ENCODE measurements at places on chromosomes 3 and 15.

GRCh38 chr15:51580385-51580784 is 42.2 kb downstream of the DMXL2 start:
- no peak for DNase-seq

- DNase-seq: no peak
These were observed 7.8 kb downstream of the SCG5 start for GRCh38 chr15:32649342-32649741.

DNA sequence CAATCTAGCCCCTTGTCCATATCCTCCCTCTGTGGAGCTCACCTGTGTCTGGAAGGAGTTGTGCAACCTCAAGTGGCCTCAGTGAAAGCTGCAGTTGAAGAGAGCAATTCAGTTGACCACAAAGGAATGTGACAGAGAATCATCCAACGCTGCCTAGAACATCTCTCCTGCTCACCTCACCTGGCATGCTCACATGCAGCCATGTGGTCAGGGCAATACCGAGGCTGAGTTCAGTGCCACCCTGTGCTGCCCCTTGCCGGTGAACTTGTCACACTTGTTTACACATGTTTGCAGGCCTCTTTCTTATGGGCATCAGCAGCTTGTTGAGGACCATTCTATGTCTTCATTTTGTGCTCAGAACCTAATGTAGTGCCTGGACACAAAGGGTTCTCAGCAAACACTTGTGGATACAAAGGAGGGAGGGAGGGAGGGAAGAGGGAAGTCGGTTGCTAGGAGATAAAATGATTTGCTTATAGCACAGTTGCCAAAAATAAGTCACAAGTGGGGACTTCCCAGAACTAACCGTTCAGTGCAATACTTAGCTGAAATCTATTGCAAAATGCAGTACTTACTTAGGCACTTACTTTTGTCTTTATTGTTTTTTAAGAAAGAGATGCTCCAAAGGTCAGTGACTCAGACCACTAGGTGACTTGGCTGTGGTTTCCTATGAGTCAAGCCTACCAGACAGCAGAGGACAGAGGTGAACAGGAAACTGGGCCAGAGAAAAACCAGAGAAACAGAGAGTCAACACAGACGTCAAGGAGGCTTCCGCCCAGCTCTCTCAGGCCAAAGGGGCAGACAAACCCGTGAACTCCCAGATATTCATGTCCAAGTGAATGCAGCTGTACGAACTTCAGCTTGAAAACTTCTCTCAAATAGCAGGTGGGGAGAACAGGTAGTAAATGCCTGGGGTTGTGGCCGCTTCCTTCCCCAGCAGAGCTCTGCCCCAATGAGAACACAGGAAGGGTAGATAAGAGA is 227.8 kb upstream of the CTNNB1 start:
- peak; percentile 59 for DNase-seq

DNA sequence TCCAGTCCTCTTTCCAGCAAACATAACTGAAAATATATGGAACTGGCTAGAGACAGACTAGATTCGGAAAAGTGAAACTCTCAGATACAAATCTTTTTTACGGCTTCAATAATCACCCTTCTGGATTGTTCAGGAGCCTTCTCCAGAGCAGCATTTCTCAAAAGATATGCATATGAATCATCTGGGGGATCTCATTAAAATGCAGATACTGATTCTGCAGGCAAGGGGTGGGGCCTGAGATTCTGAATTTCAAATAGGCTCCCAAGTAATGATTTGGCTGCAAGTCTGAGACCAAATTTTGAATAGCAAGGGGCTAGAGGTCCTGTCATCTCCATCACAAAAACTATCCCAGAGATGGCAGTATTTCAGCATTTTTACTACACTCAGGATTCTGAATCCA is 165.4 kb downstream of the CTNNB1 start:
- DNase-seq: no peak

DNA sequence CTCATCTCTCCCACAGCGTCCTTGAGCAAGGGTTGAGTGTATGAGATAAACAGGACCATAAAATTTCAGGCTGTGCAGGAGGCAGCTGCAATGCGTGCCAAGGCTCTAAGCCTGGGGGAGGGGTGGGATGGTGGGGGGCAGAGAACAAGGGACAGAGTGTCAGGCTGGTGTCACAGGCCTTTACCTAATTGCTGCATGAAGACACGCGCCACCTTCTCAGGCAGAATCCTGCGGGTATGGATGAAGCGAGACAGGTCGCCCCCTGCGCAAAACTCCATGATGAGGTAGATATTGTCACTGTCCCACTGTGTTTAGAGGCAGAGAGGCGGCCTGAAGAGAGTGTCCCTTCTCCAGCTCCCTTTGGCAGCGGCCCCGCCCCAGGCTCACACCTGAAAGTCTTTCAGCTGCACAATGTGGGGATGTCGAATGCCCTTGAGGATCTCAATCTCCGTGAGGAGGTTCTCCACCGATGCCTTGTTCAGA is 1.0 kb downstream of the ULK3 start:
- DNase-seq: no peak

DNA sequence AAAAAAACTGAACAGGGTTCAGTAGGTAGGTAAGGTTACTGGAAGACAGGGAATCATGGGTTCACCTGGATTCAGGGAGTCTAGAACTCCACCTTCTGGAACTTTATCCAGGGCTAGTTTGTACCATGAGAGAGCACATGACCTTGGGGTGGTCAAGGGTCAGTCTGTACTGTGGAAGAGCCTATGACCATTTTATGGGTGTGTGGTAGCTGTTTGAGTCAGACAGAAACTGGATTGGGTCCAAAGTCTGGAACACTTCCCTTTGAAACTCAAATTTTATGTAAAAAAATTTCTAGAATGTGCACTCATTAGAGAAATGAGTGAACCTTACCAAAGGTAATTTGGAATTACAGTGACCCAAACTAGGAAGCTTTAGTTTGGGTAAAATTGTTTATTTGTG is 486.0 kb upstream of the AGTR1 start:
- no peak for DNase-seq

DNA sequence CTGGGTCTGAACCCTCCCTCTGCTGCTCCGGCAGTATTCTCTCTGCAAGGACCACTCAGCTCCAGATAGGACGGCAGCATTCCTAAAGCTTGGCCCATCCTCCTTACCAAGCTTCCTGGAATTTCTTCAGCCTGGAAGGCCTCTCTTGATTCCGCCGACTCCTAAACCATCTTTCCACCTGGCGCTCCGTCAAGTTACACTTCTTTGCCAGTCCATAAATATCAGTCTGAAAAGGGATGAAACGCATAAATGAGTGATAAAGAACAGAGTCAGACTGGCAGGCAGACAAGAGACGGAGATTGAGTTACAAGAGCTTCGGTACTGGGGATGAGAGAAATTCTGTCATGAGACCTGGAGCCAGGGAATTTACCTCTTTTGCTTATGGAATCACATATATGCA is 44.3 kb downstream of the CERS3 start:
- DNase-seq: no peak

DNA sequence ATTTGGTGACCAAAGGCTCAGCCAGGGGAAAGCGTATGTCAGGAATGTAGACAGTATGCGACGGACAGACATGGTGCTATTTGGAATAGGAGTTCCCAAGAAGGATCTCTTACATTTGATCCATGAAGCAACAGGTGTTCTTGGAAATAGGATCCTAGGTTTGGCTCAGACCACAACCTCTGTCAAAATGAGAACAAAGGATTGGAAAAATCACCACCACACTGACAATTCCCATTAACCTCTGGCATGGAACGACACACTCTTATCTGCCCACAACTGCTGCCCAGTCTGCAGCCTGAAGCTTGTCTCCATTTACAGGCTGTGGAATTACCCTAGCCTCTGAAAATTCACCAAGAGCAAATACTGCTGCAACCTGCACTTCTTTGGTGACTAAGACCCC is 33.6 kb upstream of the LRRN1 start:
- no peak for DNase-seq

GRCh38 chr15:40766194-40766815 is 2.4 kb downstream of the GCHFR start:
- peak; percentile 20 for DNase-seq

- no peak for DNase-seq
These were observed 48.6 kb downstream of the FOXL2 start for GRCh38 chr3:138898301-138898700.

DNA sequence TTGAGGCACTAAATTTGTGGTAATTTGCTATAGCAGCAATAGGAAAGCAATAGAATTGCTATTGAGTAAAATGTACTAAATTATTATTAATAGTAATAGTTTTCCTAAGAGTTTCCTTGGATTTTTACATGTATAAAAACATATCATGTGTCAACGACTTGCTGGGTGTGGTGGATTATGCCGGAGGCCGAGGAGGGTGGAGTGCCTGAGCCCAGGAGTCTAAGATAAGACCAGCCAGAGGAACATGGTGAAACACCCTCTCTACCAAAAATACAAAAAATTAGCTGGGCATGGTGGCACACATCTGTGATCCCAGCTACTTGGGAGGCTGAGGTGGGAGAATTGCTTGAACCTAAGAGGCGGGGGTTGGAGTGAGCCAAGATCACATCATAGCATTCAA is 749.9 kb downstream of the TBL1XR1 start:
- no peak for DNase-seq

DNA sequence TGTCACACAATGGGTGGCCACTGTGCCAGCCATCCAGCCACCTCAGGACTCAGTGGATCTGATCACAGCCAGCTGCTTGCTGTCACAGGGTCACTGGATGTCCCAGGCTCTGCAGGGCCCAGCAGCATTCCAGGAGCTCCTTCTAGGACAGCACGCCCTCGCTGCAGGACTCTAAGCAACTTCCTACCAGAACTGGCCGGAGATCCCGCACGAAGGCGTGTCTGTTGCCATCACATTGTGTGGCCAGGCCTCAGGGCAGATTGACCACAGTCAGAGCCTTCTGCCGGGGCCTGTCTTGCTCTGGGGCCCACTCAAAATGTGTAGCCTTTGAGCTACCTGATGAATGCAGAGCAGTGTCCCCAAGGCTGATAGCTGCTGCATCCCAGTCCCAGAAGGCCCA is 24.6 kb downstream of the DNAJB8 start:
- DNase-seq: no peak

- no peak for DNase-seq
These were observed 36.4 kb downstream of the USF3 start for GRCh38 chr3:113659996-113660395.

DNA sequence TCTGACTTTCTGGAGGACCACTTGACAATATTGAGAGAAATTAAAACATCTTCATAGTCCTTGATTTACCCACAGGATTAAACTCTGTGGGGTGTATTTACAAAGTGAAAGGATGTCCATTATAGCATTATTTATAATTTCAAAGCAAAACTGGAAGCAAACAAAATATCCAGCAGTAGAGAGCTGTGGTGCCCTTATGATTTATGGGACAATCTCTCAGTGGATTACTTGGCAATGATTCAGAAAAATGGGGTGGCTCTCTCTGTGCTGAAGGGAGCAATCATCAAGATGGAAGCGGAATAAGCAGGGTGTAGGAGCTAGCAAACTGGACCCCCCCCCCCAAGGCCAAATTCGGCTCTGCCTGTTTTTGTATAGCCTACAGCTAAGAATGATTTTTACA is 9.0 kb downstream of the PPCDC start:
- DNase-seq: no peak

- no peak for DNase-seq
These were observed 215.7 kb upstream of the FEZF2 start for GRCh38 chr3:62589078-62589477.

GRCh38 chr3:196140224-196140623 is 58.3 kb upstream of the TFRC start:
- no peak for DNase-seq

GRCh38 chr15:85649372-85649771 is 145.4 kb downstream of the KLHL25 start:
- no peak for DNase-seq

DNA sequence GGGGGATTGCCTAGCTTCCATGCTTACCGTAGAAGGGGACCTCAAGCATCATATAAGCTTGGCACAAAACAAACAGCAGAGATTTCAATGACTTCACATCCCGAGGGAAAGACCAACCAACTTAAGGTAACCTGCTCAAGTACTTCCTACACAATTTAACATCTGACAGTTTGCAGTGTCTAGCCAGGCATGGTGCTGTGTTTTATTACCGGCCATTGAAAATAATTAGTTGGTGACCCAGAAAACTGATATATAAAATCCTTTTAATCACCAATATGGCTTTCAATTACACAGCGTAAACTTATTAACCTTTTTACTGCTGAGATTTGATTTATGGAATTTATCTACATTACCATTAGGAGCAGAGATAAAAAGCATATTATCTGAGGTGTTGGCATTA is 268.3 kb downstream of the ARRDC4 start:
- no peak for DNase-seq

DNA sequence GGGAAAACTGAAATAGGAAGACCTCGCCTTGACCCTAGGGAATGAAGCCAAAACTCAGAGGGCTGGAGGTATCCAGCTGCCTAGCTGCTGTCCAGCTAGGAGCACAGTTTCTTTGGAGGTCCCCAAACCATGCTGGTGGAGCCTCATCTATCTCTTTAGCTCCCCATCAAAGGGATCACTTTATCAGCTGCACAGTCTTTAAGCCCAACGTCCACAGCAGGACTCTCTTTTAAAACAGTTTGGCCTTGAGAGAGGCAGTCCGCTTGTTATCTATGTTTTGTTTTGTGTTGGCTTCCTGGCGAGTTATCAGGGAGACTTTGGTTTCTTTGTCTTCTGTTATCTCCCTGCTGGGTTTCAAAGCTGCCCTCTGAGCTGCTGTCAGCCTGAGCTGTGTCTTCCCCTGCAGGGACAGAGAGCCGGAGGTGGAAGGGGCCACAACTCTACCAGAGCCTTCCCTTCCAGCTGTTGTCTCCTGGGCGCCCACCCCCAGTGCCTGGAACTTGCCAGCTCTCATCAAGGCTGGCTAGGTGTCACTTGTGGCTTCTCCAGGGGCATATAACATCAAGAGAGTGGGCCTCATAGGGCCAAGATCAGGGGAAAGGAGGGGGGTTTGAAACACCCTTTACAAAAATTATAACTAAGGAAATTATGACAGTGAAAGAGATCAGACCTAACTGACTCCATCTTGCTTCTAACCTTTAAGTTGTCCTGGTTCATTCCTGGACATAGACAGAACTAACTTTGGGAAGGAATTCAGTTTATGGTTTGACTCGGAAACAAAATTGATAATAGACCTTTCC is 61.4 kb upstream of the C15orf39 start:
- no peak for DNase-seq

- DNase-seq: no peak
These were observed 906.1 kb downstream of the CADM2 start for GRCh38 chr3:85864896-85865295.

GRCh38 chr3:74349015-74349414 is 265.4 kb downstream of the CNTN3 start:
- no peak for DNase-seq

- DNase-seq: no peak
These were observed 9.7 kb upstream of the CD80 start for GRCh38 chr3:119569156-119569555.

DNA sequence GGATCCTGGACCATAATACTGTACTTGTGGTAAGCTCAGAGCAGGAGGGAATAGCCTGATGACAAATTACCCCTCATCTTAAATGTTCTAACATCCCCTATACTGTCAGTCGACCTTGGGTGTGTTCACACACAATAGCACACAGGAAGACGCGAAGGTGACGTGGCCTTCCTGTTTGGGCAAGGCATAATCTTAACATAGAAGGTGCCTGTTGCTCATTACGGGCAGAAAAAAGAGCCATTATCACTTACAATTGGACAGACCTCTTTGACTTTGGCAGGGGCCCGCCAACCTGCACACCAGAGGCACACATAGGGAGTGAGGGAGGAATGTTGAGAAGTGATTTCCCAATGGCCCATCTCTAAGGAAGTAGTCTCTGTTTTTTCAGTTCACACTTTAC is 144.2 kb downstream of the ANO10 start:
- DNase-seq: no peak

- no peak for DNase-seq
These were observed 110.8 kb downstream of the DUT start for GRCh38 chr15:48442011-48442410.

GRCh38 chr3:1495466-1495865 is 402.6 kb downstream of the CNTN6 start:
- no peak for DNase-seq

All from right lobe of liver (tissue), 6 donors.